CD4-positive, alpha-beta memory T cell (primary cell): ENCODE measurements at places on chromosomes 2 and 18. TPM values are rescaled to one million over a fixed set of nuclear protein-coding genes. Genes with fewer than 3 reads are reported as not detected.

DNA sequence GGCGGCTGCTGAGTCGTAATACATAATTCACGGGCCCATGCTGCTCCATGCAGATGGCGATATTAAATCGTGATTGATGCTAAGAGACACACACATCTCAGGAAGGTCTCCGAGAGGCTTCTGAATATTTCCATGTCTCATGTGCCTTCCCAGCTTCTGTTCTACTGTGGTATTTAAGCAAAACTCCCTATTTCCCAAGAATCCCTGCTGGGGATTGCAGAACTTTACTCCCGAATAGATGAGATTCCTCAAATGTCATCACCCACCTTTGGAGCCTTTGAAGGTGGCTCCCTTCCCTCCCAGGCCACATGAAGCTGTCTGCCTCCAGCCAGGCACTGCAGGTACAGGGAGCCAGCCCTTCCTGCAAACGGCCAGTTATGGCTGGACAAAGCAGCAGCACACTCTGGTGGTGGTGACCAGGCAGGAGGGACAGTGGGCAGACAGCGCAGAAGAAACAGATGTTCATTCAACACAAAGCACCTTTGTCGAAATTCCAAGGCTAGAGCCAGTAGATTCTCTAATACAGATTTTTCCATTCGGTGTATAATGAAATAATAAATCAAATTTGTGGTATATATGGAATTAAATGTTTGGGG is 14.1 kb downstream of the NRP2 start:
- no peaks in the 10 kb centered on the region for H3K36me3 ChIP-seq
- H3K4me1 ChIP-seq = no peaks in the 10 kb centered on the region
- no peak for DNase-seq
- no peak overlapping the region for H3K4me3 ChIP-seq
- no peak overlapping the region for H3K27ac ChIP-seq

SERPINB3 gene
- not detected for total RNA-seq

- no peaks in the 10 kb centered on the region for H3K4me1 ChIP-seq
- no peak overlapping the region for H3K27ac ChIP-seq
- no peaks in the 10 kb centered on the region for H3K36me3 ChIP-seq
- H3K4me3 ChIP-seq = no peak overlapping the region
- DNase-seq = no peak
Measured at GRCh38 chr2:226399006-226399405, 400.6 kb downstream of the IRS1 start.

CCDC141 gene
- 8.2 TPM for total RNA-seq

MATN3 gene
- total RNA-seq = not detected

DNA sequence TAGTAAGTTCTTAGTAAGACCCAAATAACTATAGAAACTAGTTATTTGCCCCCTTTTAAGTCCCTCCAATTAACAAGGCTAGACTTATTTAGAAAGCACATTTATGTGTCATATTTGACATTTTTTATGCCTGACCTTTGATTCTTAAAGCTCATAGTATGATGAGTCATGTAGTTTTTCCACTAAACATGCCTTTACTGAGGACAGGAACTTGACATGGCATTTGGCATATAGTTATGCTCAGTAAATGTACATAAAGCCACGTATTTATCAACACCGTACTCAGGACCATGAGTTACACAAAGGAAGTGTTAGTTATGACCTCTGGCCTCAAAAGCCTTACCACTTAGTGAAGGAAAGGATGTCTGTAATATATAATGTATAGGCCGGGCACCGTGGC is 78.9 kb downstream of the GNAL start:
- H3K27me3 ChIP-seq = no peaks in the 10 kb centered on the region
- H3K27ac ChIP-seq = no peak overlapping the region
- H3K36me3 ChIP-seq = no peaks in the 10 kb centered on the region
- H3K4me1 ChIP-seq = no peaks in the 10 kb centered on the region

COMMD1 gene
- 16.7 TPM for total RNA-seq

GRCh38 chr2:140491876-140492275 is 1638.9 kb downstream of the LRP1B start:
- no peaks in the 10 kb centered on the region for H3K4me1 ChIP-seq
- no peaks in the 10 kb centered on the region for H3K27me3 ChIP-seq
- no peak for DNase-seq
- H3K4me3 ChIP-seq = no peak overlapping the region

SERPINB11 gene
- total RNA-seq = not detected

ADAM23 gene
- total RNA-seq = 31.3 TPM

MC2R gene
- not detected for total RNA-seq

CCDC74B gene
- 0.12 TPM for total RNA-seq

DNA sequence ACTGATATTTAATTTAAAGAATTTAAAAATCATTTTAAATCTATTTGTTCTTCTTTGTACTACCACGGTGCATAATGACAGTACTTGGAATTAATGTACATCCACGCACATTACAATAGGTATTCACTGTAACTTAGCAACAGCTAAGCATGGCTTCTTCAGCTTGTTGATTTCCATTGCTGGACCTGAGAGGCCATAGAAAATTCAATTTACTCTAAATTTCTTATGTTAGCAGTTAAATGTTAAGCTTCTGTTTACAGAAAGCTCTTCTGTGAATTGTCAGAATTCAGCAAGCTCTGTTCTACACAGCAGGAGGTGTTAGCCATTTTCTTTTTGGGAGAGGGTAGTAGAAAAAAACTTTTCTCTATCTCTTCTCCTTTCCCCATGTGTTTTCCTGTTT is 1149.3 kb upstream of the CDH2 start:
- no peaks in the 10 kb centered on the region for H3K36me3 ChIP-seq
- no peak for DNase-seq
- no peaks in the 10 kb centered on the region for H3K4me1 ChIP-seq
- H3K27me3 ChIP-seq = no peaks in the 10 kb centered on the region

GRCh38 chr18:34322365-34323289 is 97.9 kb upstream of the NOL4 start:
- no peak overlapping the region for H3K27ac ChIP-seq
- H3K27me3 ChIP-seq = no peaks in the 10 kb centered on the region
- H3K4me3 ChIP-seq = no peak overlapping the region
- H3K36me3 ChIP-seq = no peaks in the 10 kb centered on the region
- no peak for DNase-seq
- H3K4me1 ChIP-seq = no peaks in the 10 kb centered on the region

- no peaks in the 10 kb centered on the region for H3K4me1 ChIP-seq
- no peak overlapping the region for H3K27ac ChIP-seq
- DNase-seq = no peak
- H3K27me3 ChIP-seq = no peaks in the 10 kb centered on the region
- no peak overlapping the region for H3K4me3 ChIP-seq
Measured at GRCh38 chr2:153391131-153391530, 87.4 kb downstream of the RPRM start.

CAPN14 gene
- total RNA-seq = 0.53 TPM

- DNase-seq = no peak
- no peak overlapping the region for H3K27ac ChIP-seq
- no peaks in the 10 kb centered on the region for H3K4me1 ChIP-seq
- no peaks in the 10 kb centered on the region for H3K27me3 ChIP-seq
Measured at GRCh38 chr18:69725009-69725408, 222.7 kb downstream of the CD226 start.

COLEC12 gene
- 0.17 TPM for total RNA-seq

- no peaks in the 10 kb centered on the region for H3K27me3 ChIP-seq
- no peak overlapping the region for H3K27ac ChIP-seq
- no peaks in the 10 kb centered on the region for H3K4me1 ChIP-seq
- H3K4me3 ChIP-seq = no peak overlapping the region
- no peaks in the 10 kb centered on the region for H3K36me3 ChIP-seq
Measured at GRCh38 chr2:63679252-63679855, 90.6 kb downstream of the MDH1 start.

NDC80 gene
- 3.8 TPM for total RNA-seq

DNA sequence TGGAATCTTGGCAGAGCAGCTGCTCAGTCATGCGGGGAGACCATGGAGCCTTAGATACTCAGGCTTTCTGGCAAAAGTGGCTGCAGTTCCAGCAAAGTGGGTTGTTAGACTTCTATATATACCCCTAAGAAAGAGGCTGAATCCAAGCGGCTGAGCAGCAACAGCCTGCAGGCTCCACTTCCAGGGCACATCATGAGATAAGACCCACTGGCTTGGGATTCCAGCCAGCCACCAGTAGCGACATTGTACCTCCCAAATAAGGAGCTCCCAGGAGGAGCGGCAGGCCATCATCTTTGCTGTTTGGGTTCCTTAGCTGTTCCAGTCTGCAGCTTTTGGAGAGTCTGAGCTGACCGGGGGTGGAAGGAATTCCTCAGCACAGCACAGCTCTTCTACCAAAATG is 150.3 kb upstream of the ST6GAL2 start:
- no peaks in the 10 kb centered on the region for H3K36me3 ChIP-seq
- H3K27me3 ChIP-seq = no peaks in the 10 kb centered on the region
- H3K4me1 ChIP-seq = no peaks in the 10 kb centered on the region
- DNase-seq = no peak
- H3K27ac ChIP-seq = no peak overlapping the region

DNA sequence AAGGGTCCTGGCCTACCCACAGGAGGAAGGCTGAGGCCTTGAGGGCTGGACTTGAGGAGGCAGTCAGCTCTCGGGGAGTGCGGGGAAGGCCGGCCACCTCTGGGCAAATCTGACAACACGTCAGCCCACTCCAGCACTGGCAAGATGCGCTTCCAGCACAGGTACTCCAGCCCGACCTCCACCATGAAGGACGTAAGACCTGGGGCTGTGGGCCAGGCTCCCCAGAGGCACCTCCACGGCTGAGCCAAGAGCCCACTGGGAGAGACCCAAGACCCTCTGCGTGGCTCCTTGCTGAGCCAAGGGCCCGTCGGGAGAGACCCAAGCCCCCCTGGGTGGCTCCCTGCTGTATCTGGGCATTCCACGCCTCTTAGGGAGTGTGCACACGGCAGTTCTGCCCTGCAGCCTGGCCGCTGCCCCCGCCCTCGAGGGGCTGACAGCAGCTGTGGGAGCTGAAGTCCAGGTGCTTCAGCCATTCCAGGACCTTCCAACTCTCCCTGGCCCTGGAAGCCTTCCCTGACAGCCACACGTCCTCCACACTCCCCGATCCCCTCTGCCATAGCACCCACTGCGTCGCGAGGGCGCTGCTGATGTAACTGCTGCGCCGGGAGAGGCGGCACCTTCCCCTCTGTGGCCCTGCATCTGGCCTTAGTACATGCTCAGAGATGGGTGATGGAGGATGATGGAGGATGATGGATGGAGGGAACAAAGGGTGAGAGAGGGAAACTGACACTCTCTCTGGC is 50.2 kb downstream of the BIN1 start:
- no peak overlapping the region for H3K4me3 ChIP-seq
- DNase-seq = no peak
- H3K36me3 ChIP-seq = peaks cover 39% of the 10 kb centered on the region
- no peaks in the 10 kb centered on the region for H3K4me1 ChIP-seq
- no peak overlapping the region for H3K27ac ChIP-seq

- no peak for DNase-seq
- no peaks in the 10 kb centered on the region for H3K4me1 ChIP-seq
- H3K4me3 ChIP-seq = no peak overlapping the region
- H3K27me3 ChIP-seq = no peaks in the 10 kb centered on the region
- no peaks in the 10 kb centered on the region for H3K36me3 ChIP-seq
Measured at GRCh38 chr2:30684516-30684915, 122.7 kb downstream of the CAPN13 start.

GRCh38 chr2:201127570-201127969 is 11.6 kb downstream of the CFLAR start:
- DNase-seq = peak; percentile 24
- H3K36me3 ChIP-seq = no peaks in the 10 kb centered on the region
- H3K27ac ChIP-seq = peak overlapping the region; percentile 91
- peak overlapping the region; percentile 62 for H3K4me3 ChIP-seq

- no peak overlapping the region for H3K27ac ChIP-seq
- no peaks in the 10 kb centered on the region for H3K27me3 ChIP-seq
- no peaks in the 10 kb centered on the region for H3K36me3 ChIP-seq
- H3K4me3 ChIP-seq = no peak overlapping the region
- no peak for DNase-seq
Measured at GRCh38 chr2:59239146-59239545, 998.0 kb upstream of the FANCL start.

GRCh38 chr2:41576423-41576822 is 471.4 kb upstream of the PKDCC start:
- H3K27ac ChIP-seq = no peak overlapping the region
- H3K4me3 ChIP-seq = no peak overlapping the region
- H3K4me1 ChIP-seq = no peaks in the 10 kb centered on the region
- H3K27me3 ChIP-seq = no peaks in the 10 kb centered on the region
- no peak for DNase-seq

GKN2 gene
- not detected for total RNA-seq

DNA sequence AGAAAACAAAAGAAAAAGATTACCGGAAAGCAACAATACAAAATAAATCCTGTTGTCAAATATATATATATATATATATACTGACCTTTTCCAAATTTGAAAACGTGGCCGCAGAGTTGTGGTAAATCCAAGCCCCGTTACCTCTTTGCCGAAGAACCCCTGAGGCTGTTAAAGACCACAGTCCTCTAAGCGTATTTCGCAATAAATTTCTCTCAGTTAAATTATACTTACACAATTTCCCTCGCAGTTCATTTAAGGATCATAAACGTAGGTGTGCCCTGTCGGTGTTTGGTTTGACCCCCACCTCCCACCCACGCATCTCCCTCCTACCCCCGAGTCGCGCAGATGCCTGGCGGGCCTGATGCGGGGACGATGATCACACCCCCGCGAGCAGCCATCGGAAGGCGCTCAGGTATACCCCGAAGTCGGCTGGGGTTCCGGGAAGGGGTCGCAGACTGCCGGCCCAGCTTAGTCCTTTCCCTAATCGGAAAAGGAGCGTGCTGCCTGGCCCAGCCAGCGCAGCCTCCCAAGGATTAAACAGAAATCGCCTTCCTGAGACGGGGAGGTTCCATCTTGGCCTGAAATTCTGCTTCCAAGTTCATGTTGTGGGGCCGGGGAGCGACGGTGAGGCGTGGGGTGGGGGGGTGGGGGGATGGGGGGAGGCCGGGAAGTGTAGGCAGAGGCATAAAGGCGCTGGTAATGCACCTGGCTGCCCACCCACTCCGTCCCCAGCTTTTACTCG is 2.9 kb upstream of the MEIS1 start:
- H3K27me3 ChIP-seq = peaks cover 21% of the 10 kb centered on the region
- DNase-seq = no peak
- no peak overlapping the region for H3K4me3 ChIP-seq
- peaks cover 18% of the 10 kb centered on the region for H3K4me1 ChIP-seq
- H3K27ac ChIP-seq = no peak overlapping the region

GRCh38 chr2:183250472-183250871 is 126.2 kb downstream of the NUP35 start:
- no peak overlapping the region for H3K27ac ChIP-seq
- no peak for DNase-seq
- H3K36me3 ChIP-seq = no peaks in the 10 kb centered on the region
- no peaks in the 10 kb centered on the region for H3K4me1 ChIP-seq

B3GNT7 gene
- not detected for total RNA-seq

POLE4 gene
- 49.0 TPM for total RNA-seq

GRCh38 chr18:23627321-23627720 is 35.4 kb downstream of the ANKRD29 start:
- H3K27me3 ChIP-seq = no peaks in the 10 kb centered on the region
- no peak for DNase-seq
- no peak overlapping the region for H3K27ac ChIP-seq
- H3K4me3 ChIP-seq = no peak overlapping the region
- H3K36me3 ChIP-seq = no peaks in the 10 kb centered on the region

GRCh38 chr2:7994397-7994951 is 687.4 kb upstream of the ID2 start:
- H3K4me1 ChIP-seq = no peaks in the 10 kb centered on the region
- H3K27me3 ChIP-seq = no peaks in the 10 kb centered on the region
- no peak overlapping the region for H3K27ac ChIP-seq
- H3K4me3 ChIP-seq = no peak overlapping the region
- DNase-seq = no peak
